ENCODE measurements at places on chromosomes 7 and 10.

- no peak for DNase-seq
Measured at GRCh38 chr10:45376371-45376801, 2.4 kb downstream of the ALOX5 start.

GRCh38 chr7:139293534-139293933 is 47.6 kb upstream of the FMC1 start:
- no peak for DNase-seq

GRCh38 chr10:79246209-79246581 is 101.1 kb upstream of the PPIF start:
- no peak for DNase-seq

DNA sequence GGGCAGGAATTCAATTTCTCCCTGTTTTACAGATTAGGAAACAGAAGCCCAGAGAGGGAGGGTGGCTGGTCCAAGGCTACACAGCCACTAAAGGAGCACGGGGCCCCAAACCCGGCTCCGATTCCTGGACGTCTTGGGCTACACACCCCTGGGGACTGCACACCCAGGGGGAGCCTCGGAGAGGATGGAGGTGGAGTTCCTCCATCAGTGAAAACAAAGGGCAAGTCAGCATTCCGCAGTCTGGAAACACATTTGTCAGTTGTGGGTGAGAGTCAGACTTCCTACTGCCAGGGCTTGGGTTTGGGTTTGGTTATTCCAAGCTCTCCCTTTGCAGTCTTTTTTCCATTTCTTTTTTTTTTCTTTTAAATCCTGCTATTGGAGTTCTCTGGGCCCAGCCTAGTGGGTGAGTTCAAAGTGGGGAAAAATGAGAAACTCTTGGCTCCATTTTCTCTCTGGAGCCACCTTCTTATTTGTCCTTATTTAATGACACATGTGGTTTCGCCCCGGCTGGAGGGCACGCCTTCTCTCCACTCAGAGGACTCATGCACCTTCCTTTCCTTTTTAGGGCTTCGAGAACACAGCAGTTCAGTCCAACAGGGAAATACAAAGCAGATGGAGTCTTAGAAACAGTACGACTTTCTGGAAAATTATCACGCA is 59.9 kb upstream of the AQP1 start:
- no peak for DNase-seq

- no peak for DNase-seq
Measured at GRCh38 chr7:516606-517456, 2.8 kb downstream of the PDGFA start.

DNA sequence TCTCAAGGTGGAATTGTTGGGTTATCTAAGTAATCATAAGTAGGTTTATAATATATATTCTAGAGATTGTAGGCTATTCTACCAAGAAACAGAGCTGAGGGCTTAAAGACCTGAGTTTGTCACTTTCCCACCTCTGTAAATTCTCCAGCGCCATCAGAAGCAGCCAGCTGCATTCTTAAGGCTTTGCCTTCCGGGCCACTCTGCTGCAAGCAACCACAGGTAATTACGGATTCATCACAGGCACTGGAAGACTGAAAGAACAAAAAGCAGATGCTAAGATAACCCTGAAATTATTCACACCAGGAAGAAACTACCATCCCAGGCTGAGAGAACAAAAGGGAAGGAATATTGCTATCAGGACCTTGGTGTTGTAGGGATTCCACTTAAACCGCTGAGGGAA is 137.8 kb upstream of the JCAD start:
- DNase-seq, result no peak

- DNase-seq, result peak; percentile 32
Measured at GRCh38 chr10:21372651-21373410, 152.7 kb downstream of the SKIDA1 start.

DNA sequence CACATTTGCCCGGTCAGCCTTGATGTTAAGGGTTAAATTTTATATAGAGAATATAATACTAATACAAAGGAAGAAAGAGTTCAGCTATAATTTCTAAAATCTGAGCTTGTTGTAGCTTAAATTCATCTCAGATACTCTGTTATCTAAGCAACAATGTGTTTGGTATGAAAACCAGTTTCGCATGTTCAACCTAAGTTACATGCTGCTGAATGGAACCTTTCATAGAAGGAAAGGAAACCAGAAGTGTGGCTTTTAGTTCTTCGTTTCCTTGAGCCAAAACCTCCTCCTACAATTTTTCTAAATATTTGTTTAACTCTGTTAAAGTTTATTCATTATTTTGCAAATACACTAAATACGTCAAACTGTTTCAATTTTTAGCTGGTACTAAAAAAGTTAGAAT is 18.5 kb downstream of the AGR2 start:
- no peak for DNase-seq

DNA sequence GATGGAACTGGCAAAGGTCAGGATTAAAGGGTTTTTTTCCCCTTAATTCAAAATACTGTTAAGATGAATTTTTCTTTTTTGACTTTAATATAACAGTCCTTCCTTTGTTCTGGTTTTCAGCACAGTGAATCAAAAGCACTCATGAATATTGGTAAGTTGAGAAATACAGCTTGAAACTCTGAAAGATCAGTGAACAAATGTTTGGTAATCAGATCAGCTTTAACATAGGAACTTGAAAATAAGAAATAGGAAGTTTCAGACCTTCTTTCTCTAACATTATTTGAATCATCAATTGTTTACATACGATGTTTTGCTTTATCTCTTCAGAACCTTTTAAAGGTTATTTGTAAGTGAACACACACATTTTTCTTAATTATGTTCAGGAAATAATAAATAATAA is 90.5 kb downstream of the SGMS1 start:
- no peak for DNase-seq

DNA sequence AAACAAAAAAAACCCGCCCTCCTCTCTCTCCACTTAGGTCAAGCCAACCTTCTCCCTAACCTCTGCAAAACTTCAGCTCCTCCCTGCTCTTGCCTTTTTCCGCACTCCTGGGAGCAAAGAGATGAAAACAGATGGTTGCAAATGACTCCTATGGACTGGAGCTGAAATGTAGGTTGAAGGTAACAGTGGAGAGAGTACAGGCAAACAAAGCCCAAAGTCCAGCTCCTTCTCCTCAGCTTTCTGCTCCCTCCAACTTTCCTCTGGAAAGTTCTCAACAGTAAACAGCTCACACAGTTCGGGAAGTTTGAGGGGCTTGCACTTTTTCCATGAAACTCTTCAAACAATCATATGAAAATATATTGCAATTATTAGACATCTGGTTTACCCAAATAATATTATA is 90.3 kb downstream of the SLC37A3 start:
- DNase-seq, result no peak

DNA sequence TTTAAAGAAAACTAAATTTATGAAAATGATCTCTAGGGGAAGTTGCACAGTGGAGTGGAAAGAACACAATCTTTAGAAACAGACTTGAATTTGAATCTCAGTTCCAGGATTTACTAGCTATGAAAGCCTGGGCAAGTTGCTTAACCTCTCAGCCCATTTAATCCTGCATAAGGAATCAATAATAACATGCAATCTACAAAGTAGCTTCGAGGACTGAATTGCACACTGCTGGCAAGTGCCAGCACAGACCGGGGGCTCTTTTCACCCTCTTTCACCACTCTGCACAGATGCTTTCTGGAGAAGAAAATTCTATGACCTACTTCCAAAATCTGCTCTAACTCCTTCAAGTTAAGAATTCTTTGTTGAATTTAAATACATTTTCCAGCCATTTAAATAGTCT is 63.4 kb upstream of the ANK3 start:
- DNase-seq, result no peak

DNA sequence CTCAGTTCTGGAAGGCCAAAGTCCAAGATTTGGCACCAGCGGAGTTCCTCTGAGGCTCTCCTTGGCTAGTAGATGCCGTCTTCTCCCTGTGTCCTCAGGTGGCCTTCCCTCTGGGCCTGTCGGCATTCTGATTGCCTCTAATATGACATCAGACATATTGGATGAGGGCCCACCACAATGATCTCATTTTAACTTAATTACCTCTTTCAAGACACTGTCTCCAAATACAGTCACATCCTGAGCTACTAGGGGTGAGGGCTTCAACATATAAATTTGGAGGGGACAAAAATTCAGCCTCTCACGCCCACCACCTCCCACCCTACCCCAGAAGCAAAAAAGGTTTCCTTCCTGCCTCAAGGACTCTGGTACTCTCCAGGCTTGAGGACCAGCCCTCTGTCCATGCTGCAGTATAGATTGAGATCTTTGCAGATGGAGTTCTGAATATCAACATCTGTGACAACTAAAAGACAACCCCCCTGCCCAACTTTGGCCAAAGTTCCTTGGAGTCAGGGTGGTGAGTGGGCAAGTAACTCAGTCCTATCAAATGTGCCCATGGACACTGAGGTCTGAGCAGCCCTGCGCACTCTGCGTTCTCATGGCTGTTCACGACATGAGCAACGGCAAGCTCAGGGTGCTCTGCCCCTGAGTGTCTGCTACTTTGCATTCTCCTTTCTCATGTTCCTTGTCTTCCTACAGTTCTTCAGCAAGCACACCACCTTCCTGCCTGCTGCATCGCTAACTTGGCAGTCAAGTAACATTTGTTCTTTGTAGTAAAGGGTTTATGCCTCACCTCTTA is 11.5 kb downstream of the TMEM176B start:
- DNase-seq, result no peak
